ENCODE measurements at places on chromosomes 4 and X.
A peak's percentile ranks its signal among the peaks of the same experiment; 100 is the strongest.

GRCh38 chrX:17876135-17876534 is 15.0 kb upstream of the RAI2 start:
- no peak for DNase-seq

DNA sequence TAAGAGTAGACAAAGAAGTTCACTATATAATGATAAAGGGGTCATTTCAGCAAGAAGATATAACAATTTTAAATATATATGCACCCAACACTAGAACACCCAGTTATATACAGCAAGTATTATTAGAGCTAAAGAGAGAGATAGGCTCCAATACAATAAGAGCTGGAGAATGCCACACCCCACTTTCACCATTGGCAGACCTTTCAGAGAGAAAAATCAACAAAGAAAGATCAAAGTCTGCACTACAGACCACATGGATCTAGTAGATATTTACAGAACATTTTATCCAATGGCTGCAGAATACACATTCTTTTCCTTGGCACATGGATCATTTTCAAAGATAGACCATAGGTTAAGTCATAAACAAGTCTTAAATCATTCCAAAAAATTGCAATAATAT is 479.7 kb upstream of the DIAPH2 start:
- no peak for DNase-seq

DNA sequence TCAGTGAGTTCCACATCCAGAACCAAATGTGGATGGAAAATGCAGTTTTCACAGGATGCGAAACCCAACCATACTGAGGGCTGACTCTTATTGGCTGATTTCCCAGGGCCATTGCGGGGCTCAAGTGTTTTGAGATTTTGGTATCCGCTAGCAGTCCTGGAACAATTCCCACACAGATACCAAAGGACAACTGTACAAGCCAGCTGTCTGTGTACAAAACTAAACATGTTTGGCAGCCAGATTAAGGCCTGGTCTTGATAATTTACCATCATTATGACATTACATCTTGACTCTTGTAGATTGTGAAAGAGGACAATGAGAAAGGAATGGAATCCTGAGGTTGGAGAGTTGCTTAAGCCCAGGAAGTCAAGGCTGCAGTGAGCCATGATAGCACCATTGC is 121.9 kb downstream of the DKK2 start:
- DNase-seq: no peak

GRCh38 chrX:3262901-3263300 is 83.6 kb downstream of the MXRA5 start:
- DNase-seq: no peak

DNA sequence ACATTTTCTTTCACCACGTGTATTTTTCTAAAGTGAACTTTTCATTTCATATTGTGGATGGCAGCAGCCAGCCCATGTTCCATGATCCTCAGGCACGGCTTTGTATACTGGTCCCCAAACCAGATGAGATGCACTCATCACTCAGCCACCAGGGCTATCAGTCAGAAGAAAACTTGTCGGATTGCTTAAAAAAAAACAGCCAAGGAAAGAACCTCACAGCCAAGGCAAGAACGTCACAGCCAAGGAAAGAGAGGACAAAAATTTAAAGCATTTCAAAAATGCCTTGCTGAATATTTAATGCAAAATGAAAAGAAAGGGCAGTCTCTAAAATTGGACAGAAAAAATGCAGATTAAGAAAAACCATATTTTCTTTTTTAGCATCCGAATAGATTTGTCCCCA is 333.3 kb downstream of the PDGFC start:
- DNase-seq: no peak

DNA sequence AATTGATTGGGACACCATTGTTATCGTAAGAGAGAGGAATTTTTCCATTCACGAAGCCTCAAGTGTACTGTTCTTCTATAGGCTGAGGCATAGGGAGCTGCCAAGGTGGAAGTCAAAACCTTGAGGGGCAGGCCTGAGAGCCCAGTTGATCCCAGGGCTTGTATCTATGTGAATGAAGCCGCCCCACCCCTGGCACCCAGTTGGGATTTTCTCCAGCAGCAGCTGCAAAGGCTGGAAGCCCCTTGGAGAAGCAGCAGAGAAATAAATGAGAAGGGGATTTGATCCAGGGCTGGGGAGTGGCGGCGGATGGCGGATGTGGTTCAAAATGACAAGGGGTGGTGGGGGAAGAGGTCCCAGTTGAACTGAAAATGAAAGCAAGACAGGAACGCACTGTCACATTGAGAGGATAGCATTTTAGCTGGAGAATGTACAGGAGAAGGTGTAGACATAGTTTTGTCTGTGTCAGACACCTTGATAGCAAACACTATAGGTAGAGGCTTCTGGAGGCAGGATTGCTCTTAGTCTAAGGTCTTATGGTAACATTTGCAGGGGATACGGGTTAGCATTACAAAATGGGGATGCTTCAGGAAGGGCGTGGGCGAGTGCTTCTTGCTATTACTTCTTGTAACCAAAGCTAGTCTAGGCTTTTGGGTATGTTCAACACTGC is 32.6 kb downstream of the DOCK11 start:
- DNase-seq: peak; percentile 9

DNA sequence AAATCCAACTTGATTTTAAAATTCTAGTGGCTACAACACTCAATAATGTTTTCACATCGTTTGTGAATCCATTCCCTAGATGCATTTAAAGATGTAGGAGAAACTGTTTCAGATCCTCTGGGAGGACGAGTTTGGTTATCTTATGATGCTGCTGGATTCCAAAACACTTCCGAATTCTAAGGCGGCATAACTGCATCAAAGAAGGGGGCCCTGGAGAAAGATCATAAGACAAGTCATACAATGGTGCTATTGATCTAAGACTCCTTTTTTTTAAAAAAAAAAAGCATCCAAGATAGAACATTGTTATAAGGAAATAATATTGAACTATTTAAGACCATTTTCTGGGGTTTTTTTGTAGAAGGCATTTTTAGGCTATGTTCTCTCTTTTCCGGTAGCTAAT is 25.5 kb downstream of the ASB9 start:
- no peak for DNase-seq

DNA sequence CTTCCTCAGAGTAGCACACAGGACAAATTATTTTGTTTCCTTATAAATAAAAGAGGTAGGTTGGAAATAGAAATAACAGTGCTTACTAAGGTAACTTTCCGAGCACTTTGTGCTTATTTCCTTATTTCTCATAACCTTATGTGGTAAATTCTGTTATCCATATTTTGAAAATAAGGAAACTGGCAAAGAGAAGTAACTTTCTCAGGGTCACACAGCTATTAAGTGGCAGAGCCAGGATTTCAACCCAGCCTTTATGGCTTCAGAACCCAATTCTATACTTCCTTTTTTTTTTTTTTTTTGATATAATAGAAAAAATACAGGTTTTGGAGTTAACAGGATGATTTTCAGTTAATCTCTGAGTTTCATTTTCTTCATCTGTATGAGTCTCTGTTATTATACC is 3.3 kb downstream of the UTP3 start:
- no peak for DNase-seq

DNA sequence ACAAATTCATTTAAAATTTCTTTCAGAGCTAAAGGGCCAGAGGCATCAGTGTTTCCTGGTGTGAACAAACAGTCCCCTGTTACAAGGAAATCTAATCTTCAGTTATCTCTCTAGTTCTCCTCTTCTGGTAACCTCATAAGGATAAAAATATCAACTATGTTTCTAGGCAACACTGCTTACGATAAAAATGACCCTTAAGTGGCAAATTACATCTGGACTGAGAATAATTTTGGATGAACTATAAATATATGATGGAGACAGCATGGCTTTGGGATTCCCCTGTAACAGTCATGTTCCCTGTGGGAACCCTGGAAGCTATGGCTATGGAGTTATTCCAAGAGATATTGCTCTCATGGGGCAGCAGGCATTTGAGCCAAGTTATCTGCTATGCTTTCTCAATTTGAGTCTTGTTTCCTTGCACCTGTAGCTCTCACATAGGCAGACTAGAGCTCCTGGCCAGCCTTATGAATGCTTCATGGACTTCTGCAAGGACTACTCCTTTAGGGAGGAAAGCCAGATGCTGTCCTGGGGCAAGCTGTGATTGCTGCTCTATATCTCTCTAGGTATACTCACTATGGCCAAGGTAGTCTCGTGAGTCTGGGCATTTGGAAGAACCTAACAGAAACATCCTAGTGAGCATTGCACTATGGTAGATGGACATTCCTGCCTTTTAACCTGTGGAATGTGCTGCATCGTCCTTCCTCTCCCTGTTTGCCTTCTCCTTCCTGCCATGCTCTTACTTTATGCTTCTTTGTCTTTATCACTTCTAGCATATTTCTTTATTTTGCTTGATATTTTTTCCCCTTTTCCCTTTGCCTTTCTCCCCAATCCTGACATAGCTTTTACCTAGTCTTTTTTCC is 14.2 kb downstream of the C4orf33 start:
- DNase-seq: no peak

GRCh38 chrX:78506248-78506647 is 152.9 kb downstream of the RTL3 start:
- no peak for DNase-seq

DNA sequence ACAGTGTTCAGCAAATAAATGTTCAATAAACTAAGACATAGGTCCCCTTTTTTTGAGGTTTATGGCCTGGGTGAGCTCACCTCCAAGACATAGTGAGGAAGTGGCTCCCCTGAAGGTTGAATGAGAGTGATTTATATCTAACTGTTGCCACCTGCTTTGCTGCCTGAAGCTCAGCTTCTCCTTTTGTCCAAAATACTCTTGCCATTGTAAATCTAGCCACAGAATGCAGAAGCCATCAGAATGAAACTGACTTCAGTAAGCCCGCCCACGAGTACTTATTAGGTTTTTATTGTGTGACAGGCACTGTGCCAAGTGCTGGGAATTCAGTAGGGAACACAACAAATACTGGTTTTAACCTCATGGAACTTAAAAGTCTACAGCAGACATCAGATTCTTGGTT is 18.0 kb downstream of the SPINK2 start:
- DNase-seq: no peak

DNA sequence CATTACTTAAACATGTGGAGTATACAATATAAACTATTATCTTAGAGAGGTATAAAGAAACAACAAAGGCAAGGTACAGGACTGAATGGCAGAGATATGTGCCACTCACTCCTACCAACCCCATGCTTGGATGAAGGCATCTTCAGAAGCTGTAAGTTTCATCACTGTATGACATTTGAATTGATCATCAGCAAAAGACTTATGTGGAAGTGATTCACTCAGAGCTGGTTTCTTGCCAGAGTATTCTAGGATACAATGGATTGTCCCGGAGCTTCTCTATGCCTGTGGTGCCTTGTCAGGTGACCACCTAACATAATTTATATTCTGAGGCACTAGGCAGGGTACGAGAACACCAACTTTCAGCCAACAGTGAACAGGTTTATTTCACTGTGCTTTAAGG is 392.2 kb downstream of the PPP1R2C start:
- DNase-seq: no peak

- DNase-seq: no peak
These were observed 27.1 kb upstream of the RBMX start for GRCh38 chrX:136907621-136908020.

DNA sequence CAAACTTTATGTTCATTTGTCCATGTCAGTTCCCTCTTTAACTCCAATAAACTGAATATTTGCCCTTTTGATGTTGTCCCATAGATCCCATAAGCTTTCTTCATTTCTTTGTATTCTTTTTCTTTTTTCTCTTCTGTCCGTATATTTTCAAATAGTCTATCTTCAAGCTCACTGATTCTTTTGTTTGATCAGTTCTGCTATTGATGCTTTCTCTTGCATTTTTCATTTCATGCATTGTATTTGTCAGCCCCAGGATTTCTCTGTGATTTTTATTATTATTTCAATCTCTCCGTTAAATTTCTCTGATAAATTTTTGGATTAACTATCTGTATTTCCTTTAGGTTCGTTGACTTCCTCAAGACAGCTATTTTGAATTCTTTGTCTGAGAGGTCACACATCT is 272.9 kb upstream of the GALNT7 start:
- no peak for DNase-seq

- DNase-seq: peak; percentile 1
These were observed 2.5 kb upstream of the BRWD3 start for GRCh38 chrX:80812176-80812575.
